ENCODE measurements at places on chromosomes 7 and 10.

GRCh38 chr10:129704225-129704624, 237.2 kb downstream of the MGMT start:
- DNase-seq: no peak

DNA sequence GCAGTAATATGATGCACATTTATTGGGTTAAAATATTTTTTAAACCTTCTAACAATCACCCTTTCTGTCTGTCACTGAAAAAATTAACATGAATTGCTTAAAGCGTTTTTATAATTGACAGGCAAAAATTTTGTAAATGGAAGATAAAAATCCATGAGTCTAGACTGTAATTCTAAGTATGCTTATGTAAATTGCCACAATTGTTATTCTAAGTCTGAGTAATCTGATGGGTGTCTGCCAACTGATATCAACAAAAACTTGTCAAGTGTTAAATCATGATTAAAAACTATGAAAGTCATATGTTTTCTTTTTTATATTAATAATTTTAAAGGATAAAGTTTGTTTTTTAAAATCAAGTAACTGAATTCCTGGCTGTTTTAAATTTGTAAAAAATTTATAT, 208.2 kb downstream of the CDK14 start:
- DNase-seq: no peak

DNA sequence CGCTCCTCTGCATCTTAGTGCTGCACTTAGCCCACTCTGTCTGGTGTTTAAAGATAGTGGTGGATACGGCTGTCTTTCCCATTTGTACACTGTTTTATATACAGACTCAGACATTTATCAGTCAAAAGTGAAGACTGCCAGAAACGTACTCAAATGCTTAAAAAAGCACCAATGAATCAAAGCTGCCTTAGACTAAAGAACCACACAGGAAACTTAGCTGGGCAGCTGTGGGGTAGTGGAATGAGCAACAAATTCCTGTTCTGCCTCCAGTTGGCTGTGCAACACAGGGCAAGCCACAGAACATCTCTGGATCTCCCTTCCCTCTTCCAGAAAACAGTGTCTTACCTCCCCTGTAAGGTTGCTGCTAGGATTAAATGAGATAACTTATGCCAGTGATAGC, 76.0 kb downstream of the ATXN7L1 start:
- DNase-seq: no peak

DNA sequence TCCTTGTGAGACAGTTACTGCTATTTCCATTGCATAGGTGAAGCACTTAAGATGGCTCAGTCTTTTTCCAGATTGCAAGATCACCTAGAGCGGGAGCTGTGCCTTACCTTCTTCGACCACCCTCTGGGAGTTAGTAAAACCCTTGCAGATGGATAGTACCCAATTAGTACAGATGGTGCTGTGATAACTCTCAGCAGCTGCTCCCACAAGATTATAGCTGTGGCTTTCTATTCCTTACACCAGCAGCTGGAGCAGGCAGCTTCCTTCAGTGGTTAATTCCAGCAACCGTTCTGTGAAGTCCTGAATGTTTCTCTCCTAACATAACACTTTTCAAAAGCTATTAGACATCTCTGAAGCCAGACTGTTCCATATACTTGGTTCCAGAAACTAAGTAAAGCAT, 796.8 kb downstream of the XPNPEP1 start:
- DNase-seq: no peak

DNA sequence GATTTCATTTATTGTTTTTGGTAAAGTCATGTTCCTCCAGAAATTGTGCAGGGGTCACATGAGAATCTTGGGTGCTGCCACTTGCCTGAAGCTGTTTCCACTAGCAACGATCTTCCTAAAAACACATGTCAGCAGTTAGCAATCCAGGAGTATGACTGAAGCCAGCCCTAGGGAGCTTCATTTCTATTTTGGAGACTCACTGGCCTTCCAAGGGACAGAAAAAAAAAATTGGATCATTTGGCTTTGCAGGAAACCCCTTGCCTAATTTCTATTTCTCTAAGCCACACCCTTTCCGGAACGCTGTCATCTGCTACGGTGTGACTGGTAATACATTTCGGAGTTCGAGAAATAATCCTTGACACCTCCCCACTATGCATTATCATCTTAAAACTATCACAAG, 204.7 kb downstream of the TAX1BP1 start:
- no peak for DNase-seq

DNA sequence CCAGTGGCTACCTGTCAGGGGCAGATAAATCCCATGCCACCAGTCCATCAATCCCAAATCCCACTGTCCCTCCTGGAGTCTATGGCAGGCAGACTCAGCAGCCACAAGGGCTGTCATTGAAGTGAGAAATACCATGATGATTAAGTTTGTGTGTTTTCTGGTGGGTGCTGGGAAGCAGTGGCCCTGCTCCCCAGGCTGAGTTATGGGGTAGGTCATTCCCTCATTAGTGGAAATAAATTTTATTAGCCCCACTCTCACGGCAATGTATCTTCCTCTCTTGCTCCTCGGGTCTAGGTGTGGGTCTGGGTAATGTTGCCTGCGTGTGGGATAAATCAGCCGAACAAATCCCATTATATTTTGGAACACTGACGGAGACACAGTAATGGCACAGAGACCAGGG, 76.8 kb downstream of the PLXNA4 start:
- no peak for DNase-seq

- DNase-seq: no peak
Observed at GRCh38 chr7:96228760-96229159, 93.1 kb downstream of the SLC25A13 start.

DNA sequence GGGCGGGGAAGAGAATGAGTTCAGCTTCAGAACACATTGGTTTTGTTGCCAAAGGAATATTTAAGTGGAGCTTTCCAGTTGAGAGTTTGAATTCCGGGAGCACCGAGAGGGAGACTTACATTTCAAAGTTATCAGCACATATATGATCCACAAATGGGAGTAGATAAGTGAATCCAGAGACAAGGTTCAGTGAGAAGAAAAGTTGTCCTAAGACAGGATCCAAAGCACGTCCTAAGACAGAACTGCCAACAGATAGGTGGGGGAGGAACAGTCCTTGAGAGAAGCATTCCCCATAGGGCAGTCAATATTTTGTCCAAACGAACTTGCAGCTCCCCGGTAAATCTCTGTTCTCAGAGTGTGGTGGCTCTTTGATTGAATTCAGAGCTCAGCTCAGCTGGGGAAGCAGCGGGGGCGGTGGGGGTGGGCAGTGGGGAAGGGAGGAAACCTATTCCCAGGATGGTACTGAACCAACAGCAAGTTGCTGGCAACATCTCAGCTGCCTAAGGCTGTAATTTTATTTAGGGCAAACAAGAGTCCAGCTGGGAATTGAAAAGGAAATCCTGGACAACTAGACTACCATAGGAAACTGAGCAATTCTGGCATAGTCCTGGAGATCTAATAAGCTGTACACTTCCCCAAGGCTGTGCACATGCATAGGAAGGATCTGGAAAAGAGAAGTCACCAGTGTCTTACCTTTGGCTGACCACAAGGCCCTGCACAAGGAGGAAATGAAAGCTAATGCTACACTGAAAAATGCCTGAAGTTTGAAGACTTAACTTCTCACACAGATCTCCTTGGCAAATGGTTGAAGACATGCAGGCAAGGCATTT, 94.2 kb upstream of the CXCL12 start:
- peak; percentile 21 for DNase-seq

DNA sequence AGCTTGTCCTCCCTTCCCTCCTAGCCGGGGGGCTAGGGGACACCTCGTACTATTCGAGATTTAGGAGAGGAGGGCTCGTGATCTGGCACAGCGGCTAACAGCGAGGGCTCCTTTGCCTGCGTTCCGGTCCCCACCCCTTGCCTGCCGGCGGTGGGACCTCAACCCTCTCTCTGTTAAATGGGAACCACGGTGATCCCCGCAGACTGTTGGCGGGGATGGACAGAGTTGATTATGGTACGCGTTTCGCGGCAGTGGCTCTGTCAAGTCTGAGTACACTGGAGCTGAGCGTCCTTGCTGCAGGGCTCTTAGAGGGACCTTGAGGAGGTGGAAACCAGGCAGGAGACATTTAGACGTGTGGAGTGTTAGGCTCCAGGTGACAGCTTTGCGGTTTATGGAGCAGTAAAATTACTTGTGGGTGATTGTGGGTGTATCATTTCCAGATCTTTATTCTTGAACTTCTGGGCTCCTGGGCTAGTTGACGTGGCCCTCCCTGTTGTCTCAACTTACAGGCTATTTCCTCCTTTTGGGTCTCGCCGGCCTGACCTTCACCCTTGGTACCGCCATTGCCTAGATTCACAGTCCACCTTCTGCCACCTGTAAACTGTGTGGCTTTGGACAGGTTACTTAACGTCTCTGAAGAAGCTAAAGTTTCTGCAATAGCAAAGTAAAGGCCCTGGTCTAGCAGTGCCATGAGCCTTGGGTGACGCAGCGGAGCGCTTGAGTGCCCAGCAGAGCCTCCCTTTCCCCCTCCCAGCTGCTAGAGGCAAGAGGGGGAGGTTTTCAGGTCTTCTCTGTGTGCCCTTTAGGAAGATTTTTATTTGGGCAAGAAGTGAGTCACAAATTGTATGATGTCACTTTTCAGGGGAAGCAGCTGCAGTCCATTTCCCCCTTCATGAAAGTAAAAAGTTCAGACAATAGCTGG, 739 bp downstream of the CASP7 start:
- no peak for DNase-seq

- no peak for DNase-seq
Observed at GRCh38 chr7:17493446-17493845, 195.0 kb downstream of the AHR start.

- DNase-seq: peak; percentile 12
Observed at GRCh38 chr10:9608602-9609001, 1409.1 kb upstream of the CELF2 start.

DNA sequence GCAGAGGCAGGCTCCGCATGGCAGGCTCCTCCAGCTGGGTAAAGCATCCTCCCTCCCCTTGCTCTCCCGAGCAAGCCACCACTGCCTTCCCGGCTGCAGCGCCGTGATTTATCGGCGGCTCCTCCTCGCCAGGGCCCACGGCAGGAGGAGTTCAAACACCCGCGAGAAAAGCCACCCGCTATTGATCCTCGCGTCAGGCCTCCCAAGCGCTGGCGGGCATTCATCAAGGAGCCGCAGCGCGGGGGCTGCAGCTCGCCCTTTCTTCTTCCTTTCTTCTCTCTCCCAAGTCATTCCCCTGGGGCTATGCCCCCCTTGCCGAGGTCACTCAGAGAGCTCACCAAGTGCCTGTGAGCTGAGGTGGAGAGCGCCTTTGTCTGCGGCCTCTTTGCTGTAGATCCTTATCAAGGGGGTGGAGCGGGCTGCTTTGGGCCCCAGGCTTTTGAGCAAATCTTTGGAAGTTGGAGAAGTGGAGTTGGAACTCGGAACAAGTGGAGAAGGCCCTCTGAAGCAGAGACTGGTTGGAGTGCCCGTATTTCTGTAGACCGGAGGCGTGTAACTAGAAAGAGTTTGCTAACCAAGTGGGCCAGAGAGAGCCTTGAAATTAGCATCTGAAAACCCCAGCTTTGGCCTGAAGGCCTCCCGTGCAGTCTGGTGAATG, 107.2 kb upstream of the PPIF start:
- no peak for DNase-seq

GRCh38 chr7:139619367-139619657, 95.8 kb downstream of the CLEC2L start:
- no peak for DNase-seq

Measured in putamen (tissue), 1 donor.